ENCODE measurements at places on chromosomes 12 and 14.
A peak's percentile ranks its signal among the peaks of the same experiment; 100 is the strongest.

DNA sequence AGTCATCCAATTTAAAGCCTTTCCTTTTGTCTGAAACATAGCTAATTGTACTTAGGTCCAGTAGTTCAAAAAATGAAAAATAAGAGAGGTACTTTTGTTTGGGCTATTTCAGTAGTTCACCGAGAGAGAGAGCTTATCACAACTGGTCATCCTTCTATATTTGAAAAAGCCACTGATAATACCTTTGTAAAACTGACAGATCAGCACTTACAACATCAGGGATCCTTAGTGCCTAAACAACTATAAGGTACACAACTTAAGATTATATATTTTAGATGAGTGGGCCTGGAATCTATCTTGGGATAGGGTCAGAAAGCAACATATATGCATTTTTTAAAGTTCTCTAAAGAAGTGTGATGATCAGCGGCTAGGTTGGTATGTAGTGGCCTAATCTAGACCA, 97.9 kb downstream of the SOX5 start:
- DNase-seq: no peak

DNA sequence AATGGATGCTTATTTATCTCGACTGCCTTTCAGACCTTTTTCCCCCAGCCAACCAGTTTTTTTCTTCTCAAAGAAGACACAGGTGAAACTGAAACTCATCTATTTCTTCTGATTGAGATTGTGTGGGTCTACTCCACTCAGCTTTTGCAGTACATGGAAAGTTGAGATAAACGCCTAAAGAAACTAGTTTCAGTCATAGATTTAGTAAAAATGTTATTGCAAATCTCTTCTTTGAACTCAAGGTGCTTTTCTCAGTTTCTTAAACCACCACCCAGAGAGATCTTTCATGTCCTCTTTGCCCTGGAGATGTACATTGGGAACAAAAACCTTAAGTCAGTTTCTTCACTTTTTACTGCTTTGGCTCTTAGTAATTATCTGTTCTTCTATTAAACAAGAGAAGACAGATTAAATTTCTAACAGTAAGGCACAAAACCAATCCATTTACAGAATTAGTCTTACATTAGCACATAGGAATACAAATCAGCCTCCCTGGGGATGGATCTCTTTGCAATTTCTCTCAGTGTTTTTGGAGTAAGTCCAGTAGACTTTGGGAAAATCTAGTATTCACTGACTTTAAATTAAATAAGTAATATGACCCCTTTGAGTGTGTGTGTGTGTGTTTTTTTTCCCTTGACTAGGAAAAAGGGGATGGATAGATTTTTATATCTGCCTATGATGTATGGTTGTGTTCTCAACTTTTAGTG, 11.6 kb downstream of the FBXW8 start:
- DNase-seq: no peak

GRCh38 chr12:130838284-130838950, 633 bp downstream of the STX2 start:
- DNase-seq: peak; percentile 41

DNA sequence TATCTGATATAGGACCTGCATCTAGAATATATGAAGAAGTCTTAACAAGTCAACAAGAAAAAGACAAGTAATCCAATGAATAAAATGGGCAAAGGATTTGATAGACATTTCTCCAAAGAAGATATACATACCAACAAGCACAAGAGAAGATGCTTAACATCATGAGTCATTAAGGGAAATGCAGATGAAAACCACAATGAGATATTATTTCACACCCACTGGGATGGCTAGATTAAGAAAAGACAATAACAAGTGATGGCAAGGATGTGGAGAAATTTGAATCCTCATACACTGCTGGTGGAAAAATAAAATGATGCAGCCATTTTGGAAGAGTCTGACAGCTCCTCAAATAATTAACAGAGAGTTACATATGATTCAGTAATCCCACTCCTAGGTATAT, 502.6 kb downstream of the FUT8 start:
- no peak for DNase-seq

GRCh38 chr14:100523131-100523842, 63.9 kb downstream of the BEGAIN start:
- DNase-seq: no peak

GRCh38 chr12:131962069-131962468, 12.3 kb downstream of the EP400 start:
- DNase-seq: no peak

DNA sequence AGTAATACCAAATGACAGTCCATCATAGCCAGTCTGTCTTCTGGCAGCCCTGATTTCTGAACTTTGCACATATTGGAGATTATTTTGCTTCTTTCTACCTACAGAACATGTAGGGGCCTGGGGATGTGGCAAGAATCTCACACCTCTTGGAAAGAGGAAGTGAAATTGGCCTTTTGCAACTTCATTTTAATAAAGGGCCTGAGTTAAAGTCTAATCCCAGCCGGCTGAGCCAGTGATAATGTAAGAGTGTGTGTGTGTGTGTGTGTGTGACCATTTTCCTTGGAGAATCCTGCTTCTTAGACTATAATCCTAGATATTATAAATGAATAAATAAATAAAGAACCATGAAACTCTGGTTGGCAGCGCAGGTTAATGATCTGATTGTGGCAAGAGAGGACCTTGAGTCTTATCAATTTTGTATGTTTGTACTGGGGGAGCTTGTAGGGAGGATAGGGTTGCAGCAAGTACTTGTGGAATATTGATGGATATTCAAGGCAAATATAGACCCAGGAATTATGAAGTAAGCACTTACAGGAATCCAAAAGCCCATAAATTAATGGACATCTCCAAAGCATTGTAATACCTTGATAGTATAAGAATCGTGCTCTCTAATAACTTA, 233.2 kb upstream of the AMIGO2 start:
- DNase-seq: peak; percentile 57

DNA sequence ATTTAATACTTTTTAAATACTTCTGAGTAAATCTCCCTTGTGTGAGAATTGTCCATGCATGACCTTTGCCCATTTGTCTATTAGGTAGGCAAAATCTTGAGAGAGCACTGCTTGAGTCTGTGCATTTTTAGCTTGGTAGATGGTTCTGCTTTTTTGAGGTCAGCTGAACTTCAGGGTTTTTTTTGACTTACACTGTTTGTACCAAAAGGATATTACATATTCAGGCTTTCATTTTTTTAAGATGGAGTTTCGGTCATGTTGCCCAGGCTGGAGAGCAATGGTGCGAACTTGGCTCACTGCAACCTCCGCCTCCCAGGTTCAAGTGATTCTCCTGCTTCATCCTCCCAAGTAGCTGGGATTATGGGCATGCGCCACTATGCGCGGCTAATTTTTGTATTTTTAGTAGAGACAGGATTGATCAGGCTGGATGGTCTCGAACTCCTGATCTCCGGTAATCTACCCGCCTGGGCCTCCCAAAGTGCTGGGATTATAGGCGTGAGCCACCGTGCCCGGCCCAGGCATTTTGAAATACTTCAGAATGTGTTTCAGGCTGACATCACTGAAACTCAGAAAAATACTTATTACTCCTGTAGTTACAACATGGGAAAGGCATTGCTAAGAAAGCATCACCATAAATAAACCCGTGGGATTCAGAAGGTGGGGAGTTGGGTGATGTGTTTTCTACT, 11.1 kb downstream of the RASSF3 start:
- peak; percentile 95 for DNase-seq

DNA sequence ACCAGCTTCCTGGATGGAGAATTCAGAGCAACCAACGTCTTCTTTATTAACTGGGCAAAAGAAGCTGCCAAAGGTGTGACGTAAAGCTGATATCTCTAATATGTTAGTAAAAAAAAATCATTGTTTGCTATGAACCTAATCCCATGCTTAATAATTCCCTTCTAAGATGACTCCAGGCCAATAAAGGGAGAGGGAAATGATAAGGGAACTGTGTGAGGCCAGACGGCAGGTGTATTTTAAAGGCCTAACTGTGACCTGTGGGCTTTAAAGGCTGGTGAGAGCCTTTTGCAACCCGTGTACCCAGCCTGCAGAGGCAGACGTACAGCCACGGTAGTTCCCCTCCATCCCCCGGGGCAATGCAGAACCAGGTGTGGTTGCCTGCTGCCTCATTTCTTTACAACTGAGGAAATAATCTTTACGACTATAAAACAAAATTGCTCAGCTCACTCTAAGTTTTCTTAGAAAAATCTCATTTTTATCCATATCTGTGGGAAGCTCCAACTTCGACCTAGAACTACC, 370.6 kb downstream of the EGLN3 start:
- DNase-seq: no peak

DNA sequence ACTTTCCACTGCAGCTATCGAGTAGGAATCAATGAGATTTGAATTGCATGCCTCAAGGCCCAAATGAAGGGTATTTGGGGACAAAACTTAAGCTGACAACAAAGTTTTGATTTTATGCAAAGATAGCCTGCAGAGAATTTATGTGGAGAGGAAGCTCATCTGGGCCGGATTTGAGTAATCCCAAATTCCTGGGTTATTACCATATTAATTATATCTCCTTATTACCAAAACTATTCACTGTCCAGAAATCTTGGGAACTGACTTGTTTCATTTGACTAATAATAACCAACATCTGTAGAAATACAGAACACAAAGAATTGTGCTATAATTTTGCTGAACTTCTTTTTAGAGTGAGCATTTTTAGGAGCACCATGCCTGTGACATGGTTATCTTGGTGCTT, 70.4 kb downstream of the KITLG start:
- DNase-seq: no peak

DNA sequence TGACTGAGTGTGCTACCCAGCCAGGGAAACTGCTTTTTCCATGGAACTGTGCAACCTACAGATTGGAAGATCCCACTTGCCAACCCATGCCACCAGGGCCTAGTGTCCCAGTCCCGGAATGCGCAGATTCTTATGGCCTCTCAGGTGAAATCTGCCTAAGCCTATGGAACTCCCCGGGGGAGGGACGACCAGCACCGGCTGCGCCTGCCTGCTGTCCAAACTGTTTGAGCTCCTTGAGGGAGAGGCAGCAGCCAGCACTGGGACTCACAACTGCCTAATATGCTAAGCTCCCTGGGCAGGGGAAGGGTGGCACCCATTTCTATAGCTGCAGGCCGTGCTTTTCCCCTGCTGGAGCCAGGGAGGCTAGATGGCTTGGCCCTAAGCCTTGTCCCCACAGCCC, 92.5 kb upstream of the GZMB start:
- no peak for DNase-seq

DNA sequence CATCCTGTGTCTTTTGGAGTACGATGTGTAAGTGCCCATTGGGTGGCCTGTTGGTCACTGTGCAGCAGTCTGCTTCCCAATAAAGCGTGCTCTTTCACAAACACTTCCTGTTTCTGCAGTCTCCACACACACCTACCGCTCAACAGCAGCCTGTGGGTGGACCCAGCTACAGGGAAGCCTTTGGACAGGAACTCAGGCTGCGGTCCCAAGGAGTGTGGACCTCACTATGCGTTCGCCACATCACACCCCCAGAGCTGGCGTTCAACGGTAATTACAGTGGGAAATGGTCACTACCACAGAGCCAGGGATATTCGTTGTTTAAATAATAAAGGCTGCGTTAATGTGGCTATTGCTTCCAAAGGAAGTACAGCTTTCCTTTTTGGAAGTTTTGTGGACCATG, 16.2 kb downstream of the PSMC1 start:
- DNase-seq: no peak

GRCh38 chr12:50192908-50193307, 25.7 kb upstream of the CERS5 start:
- no peak for DNase-seq

GRCh38 chr12:106758349-106759110, 16.0 kb upstream of the RIC8B start:
- DNase-seq: no peak

DNA sequence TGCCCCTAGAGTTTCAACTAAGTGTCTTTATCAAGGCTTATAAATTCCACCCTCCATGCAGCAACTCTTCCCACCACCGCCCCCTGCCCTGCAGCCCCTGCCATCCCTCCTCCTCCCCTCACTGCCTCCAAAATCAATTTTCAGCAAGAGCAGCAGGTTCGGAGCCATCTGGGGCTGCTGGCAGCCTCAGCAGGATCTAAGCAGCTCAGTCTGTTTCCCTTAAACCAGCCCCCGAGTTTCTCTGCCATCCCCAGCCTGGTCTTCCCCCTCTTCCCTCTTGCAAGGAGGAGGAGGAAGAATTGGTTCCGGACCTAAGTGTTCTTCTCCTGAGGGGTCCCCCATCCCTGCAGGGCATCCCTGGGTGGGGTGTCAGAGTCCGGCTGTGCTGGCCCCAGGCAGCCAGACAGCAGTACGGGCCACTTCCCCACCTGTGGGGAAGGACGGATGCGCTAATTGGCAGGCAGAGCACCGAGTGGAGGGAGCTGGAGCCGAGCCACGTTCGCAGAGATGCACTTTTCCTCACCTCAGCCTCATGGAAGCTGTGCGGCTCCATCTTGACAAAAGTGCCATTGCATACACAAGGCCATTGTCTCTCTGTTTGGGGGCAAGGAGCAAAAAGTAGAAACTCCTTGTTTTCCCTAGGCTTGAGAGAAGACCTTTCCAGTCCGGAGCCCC, 189.3 kb downstream of the KCNA5 start:
- no peak for DNase-seq

DNA sequence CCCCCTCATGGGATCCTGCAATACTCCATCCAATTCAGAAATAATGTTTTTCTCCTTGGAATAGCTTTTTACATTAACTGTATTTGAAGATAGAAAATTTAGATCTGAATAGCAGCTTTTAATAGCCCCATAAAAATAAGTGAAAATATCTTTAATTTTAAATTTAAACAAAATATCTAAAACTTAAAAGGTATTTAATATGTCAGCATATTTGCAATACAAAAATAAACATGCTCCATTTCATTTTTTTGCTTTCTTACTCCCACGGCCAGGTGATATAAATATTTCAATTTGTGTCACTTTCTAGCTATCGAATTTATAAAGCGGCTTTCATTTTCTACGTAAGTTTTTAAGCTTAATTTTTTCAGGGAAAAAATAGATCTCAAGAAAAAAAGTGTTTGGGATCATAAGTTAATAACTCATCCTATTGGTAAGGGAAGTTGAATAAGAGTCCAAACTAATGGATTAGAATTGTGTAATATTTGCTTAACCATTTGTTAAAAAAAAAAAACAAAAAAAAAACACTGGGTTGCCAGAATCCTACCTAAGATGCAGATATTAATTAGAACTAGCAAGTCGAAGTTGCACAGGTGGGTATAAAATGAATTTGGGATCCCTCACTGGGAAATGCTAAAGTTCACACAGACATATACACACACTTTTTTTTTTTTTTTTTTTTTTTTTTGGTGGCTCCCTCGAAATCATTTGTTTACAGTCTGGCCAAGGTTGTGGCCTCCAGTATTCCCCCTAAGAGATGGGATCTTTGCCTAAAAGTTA, 47.6 kb downstream of the PPP2R5C start:
- DNase-seq: no peak

DNA sequence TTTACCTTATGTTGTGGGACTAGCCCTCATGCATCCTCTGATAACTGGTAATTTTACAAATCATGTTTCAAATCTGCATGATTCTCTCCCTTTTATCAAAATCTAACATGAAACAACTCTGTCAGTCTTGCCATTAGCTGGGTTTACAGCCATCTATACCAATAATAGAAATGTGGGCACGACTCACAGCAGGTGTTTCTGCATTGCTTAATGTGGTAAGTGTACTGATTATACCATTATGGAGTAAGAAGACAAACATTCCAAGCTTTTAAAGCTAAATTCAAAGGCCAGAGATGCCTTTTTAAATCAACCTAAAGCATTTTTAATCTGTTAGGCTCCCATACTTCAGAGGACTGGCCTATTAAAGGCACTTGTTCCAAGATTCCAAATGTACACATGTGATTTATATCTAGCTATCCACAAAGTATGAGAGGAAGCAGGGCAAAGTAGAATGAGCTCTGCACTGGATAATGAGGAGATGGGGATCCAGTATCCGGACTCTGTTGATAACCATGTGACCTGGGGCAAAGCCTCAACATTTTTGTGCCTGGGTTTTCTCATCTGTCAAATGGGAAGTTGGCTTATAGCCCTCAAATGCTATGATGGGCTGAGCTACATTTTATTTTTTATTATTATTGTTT, 52.3 kb upstream of the FUT8 start:
- no peak for DNase-seq

Measured in NAMALWA (cell line).